ENCODE measurements at places on chromosomes 1 and 21.

DNA sequence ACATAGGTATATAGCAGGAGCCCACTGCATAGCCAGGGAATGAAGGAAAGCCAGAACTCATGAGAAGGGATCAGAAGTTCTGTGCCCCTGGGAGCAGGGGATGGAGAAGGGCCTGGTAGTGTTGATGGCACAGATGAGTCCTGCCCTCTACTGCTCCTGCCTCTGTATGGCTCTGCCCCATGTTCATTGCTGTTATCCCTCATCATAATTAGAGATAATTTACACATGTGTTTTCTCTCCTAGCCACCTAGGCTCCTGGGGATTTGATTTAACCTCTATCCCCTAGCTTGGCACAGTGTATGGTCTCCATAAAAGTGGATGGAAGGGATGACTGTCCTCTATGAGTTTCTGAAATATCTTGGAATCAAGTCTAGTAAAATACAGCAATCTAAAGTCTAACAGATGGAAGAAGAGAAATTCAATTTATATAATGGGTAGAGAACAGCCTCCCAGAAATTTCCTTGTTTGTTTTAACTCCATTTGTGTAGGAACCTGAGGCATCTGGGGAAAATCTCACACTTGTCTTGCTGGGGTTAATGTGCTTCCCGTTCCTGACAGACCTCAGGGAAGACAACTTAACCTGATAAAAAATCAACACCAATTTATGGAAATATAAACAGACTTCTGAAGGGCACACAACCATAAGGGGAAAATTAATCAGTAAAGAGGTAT, 393.8 kb downstream of the HHAT start:
- no peak for DNase-seq

- DNase-seq = no peak
Observed at GRCh38 chr1:205985330-205986005, 17.7 kb downstream of the RAB7B start.

GRCh38 chr1:67814121-67814772, 19.0 kb downstream of the GNG12 start:
- DNase-seq = no peak

- no peak for DNase-seq
Observed at GRCh38 chr1:185654199-185654951, 79.8 kb upstream of the HMCN1 start.

DNA sequence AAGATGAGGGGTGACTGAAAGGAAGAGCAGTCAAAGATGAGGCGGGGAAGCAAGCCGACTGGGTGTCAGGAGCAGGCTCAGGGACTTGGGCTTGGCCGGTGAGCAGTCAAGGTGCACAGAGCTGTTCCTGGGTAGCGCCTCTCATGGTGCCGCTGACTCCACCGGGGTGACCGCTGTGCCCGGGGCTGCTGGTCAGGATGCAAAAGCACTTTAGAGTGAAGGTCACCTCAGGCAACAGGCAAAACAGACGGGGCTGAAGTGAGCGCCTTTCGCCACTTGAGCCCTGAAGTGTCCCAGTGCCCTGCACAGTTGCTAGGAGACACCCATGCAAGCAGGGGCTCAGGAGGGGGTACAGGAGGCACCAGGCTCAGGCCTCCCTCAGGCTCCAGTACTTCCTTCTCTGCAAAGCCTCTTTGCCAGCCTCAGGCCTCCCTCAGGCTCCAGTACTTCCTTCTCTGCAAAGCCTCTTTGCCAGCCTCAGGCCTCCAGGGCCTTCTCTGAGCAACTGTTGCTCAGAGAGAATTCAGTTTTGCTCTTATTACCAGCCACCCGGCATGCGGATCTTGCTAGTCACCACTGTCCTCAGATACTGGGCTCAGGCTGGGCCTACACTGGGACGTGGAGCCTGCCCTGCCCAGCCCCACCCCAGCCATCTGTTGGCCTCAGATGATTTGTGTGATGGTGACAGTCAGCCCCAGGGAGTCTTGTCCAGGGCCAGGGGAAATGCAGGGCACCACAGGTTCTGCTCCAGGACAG, 99.7 kb upstream of the IRF2BP2 start:
- no peak for DNase-seq

Data from CD4-positive, alpha-beta T cell treated with Interleukin-2 at 100 ng/mL for 4 hours (primary cell).